Heart left ventricle (tissue), 16 donors: ENCODE measurements at places on chromosomes 1 and 21. TPM values are rescaled to one million over a fixed set of nuclear protein-coding genes. Genes with fewer than 3 reads are reported as not detected.

DNA sequence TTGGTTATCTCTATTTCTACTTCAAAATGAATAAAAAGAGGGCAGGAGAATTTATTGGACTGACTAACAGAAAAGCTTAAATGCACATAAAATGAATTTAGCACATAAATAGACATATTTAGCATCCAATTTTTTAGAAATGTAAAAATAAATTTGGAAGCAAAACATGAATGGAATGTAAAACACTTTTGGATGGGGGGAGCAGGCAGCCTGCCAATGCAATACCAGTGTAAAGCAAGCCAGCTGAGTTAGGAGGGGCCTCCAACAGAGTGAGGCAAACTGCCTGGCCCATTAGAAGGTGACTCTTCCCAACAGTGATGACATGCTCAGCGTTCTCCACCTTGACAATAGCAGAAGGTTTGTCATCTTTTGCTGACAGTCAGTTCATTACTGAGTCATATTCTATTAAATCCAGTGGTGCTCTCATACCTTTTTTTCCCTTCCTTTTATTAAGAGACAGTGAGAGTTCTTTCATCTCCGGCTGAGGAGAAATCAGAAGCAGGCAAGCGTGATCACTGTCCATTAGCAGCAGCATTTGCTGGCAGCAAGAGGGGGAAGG, 19.5 kb upstream of the EXO1 start:
- DNase-seq: no peak

DNA sequence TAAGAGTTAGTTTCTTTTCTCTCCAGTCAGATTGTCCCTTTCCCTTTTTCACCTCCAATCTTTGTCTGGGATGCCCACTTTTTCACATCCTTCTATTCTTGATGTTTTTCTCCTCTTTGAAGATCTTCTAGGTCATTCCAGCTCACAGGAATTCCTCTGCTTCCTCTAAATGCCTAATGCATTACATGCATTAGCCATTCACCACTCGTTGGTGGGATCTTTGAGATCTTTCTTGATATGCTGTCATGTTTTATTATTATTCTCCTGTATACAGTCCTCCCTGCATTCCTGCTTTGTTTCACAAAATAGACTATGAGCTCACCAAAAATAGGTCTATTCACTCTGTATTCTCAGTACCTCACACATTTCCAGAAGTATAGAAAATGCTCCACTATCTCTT, 129.0 kb downstream of the LYPLAL1 start:
- DNase-seq: no peak

- no peak for DNase-seq
Measured at GRCh38 chr1:51560034-51560433, 41.0 kb upstream of the EPS15 start.

GRCh38 chr1:41430582-41430981, 53.9 kb downstream of the EDN2 start:
- DNase-seq: no peak

DNA sequence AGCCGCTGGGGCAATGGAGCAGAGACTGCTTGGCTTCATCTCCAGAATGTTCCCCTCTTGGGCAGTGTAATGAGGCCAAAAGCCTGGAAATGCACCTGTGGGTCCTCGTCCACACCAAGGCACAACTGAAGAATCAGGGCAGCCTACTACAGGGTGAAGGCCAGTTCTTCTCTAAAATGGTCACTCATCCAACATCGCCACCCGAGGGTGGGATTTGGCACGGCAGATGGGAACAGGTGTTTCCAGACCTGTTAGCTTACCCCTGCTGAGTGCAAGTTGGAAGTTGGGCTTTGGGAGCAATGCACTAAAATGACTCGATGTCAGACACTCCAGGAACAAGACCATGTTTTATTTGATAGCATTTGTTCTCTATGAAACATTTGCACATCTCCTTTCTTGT, 543.7 kb downstream of the NPHP4 start:
- DNase-seq: no peak

- no peak for DNase-seq
Measured at GRCh38 chr1:182672487-182672836, 11.9 kb downstream of the RGS8 start.

DNA sequence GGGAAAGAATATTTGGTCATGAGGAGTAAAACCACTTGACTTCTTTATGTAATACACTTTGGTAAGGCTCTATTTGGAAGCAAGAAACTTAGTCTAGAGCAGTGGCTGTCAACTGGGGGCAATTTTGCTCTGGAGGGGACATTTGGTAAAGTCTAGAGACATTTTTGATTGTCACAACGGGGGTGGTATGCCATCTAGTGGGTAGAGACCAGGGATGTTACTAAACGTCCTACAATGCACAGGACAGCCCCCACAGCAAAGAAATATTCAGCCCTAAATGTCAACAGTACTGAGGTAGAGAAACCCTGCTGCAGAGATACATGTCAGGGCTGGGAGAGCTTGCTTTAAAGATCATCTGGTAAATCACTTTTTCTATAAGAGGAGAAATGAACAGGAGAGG, 13.5 kb downstream of the FUCA1 start:
- DNase-seq: no peak

HCRTR1 gene
- total RNA-seq: 0.21 TPM

CYP4Z1 gene
- total RNA-seq: not detected

PTPRC gene
- 7.8 TPM for total RNA-seq

CCDC30 gene
- 2.9 TPM for total RNA-seq

TDRD5 gene
- not detected for total RNA-seq
